B cell (primary cell): ENCODE measurements at places on chromosomes 12 and 14. TPM values are rescaled to one million over a fixed set of nuclear protein-coding genes. Genes with fewer than 3 reads are reported as not detected.

Gene DYRK2
- 17.4 and 21.3 TPM in 2 replicates for polyA plus RNA-seq

Gene MIA2
- polyA plus RNA-seq = 11.5 and 17.4 TPM in 2 replicates

Gene ZFC3H1
- 55.9 and 69.5 TPM in 2 replicates for polyA plus RNA-seq

Gene OTX2
- polyA plus RNA-seq = not detected in 2 replicates

Gene MSRB3
- polyA plus RNA-seq = not detected in 2 replicates

Gene AQP6
- polyA plus RNA-seq = not detected in 2 replicates

GRCh38 chr12:95789126-95790032 is 1.2 kb downstream of the NTN4 start:
- DNase-seq = peak; percentile 23
- peak overlapping the region; percentile 59 for H3K4me3 ChIP-seq
- H3K27ac ChIP-seq = no peak overlapping the region
- H3K36me3 ChIP-seq = no peaks in the 10 kb centered on the region
- peaks cover 40% of the 10 kb centered on the region for H3K27me3 ChIP-seq
- H3K4me1 ChIP-seq = peaks cover 17% of the 10 kb centered on the region

- no peak overlapping the region for H3K27ac ChIP-seq
- no peaks in the 10 kb centered on the region for H3K27me3 ChIP-seq
- H3K36me3 ChIP-seq = no peaks in the 10 kb centered on the region
- no peak for DNase-seq
Measured at GRCh38 chr14:105783707-105784106, 257.3 kb downstream of the TMEM121 start.

DNA sequence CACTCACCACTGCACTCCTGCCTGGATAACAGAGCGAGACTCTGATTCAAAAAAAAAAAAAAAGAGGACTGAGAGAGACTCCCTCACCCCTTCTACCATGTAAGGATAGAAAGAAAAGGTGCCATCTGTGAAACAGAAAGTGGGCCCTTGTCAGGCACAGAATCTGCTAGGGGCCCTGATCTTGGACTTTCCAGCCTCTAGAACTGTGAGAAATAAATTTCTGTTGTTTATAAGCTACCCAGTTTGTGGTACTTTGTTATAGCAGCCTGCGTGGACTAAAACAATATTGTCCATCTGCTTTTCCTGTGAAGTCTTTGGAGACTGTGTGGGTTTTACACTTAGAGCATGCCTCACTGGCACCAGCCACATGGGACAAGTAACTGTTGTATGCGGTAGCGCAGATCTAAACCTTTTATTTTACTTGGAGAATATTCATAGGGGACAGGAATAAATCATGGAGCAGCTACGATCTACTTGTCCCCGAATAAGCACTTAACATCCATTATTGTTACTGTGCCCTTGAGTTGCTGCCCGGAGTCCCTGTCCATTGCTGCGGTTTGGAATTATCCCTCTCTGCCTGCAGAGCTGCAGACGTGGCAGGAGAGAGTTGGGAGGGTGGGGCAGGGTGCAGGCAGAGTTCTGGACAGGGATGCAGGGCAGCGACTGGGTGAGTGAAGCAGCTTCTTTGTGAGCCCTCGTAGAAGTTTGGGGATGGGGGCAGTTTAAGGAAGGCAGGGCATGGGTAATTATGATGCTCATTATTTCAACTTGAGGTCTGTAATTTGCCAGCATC is 52.4 kb upstream of the STON2 start:
- H3K4me1 ChIP-seq = peaks cover 3% of the 10 kb centered on the region
- H3K27me3 ChIP-seq = no peaks in the 10 kb centered on the region
- H3K4me3 ChIP-seq = no peak overlapping the region
- H3K36me3 ChIP-seq = no peaks in the 10 kb centered on the region

DNA sequence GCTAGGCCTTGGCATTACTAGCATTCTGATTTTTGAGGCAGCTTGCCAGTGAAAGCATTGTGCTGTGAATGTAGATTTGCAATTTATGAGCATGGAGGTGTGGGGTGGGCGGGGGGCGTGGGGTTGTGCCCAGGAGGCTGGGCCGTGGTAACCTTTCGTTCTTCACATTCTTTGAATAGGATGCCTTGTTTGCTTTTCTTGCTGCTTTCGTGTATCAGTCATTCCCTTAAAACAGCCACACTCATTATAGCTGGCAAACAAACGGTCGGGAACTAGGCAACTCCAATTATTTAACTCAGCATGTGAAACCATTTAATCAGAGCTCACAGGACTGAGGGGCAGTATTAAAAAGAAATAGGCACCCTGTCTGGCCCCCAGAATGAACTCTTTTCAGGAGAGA is 115.9 kb upstream of the PELI2 start:
- H3K36me3 ChIP-seq = no peaks in the 10 kb centered on the region
- H3K4me1 ChIP-seq = peaks cover 19% of the 10 kb centered on the region
- H3K27ac ChIP-seq = no peak overlapping the region

DNA sequence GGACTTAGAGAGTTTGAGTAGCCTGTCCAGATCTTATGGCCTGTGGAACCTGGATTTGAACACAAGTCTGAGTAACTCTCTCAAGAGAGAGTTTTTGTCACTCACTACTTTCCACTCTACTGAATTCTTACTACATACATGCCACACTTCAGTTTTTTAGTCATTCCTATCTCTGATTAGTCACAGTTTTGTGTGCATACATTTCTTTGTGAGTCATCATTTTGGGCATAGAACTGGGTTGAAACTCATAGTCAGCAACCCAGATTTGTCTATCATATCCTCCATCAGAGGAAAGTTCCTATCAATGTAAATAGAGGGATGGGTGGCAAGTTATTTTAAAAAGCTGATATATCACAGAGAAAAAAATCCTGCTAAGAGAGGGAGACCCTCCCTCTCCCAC is 42.9 kb downstream of the FLRT2 start:
- H3K27me3 ChIP-seq = no peaks in the 10 kb centered on the region
- no peak for DNase-seq
- H3K36me3 ChIP-seq = no peaks in the 10 kb centered on the region
- no peak overlapping the region for H3K4me3 ChIP-seq

- H3K4me1 ChIP-seq = no peaks in the 10 kb centered on the region
- H3K27ac ChIP-seq = no peak overlapping the region
- no peak overlapping the region for H3K4me3 ChIP-seq
Measured at GRCh38 chr14:28896337-28896736, 129.8 kb downstream of the FOXG1 start.

DNA sequence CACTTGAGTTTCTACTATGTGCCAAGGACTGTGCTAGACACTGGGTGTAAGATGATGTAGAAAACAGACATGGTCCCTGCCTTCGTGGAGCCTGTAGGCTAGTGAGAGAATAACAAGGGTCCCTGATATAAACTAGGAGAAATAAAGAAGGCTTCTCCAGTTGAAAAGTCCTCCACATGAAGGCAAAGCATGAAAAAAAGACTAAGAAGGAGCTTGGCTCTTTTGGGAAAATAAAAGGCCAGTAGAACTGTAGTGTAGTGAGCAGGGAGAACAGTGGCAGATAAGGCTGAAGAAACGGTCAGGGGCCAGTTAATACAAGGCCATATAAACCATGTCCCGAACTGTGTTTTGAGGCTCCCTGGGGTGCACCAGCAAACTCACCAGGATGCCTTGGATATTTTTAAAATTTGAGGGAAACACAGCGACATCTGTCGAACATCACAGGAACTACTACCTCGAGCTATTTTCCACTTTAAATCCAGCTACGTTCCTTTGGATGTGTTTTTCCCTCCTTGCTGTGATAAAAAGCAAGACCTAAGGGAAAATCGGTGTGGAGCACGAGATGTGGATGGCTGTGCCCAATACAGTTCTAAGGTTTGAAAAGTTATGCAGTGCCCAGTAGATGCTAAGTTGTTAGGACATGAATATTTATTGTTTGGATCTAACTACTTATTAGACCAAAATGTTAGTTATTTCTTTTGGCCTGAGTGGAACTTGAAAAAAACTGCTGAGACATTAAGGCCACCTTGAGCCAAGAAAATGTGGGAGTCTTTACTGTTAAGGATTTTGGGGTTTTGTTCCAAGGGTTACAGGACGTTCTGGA is 8.5 kb upstream of the CFL2 start:
- no peak overlapping the region for H3K27ac ChIP-seq
- H3K36me3 ChIP-seq = no peaks in the 10 kb centered on the region
- H3K27me3 ChIP-seq = no peaks in the 10 kb centered on the region
- peak; percentile 64 for DNase-seq
- peaks cover 5% of the 10 kb centered on the region for H3K4me1 ChIP-seq
- H3K4me3 ChIP-seq = no peak overlapping the region

DNA sequence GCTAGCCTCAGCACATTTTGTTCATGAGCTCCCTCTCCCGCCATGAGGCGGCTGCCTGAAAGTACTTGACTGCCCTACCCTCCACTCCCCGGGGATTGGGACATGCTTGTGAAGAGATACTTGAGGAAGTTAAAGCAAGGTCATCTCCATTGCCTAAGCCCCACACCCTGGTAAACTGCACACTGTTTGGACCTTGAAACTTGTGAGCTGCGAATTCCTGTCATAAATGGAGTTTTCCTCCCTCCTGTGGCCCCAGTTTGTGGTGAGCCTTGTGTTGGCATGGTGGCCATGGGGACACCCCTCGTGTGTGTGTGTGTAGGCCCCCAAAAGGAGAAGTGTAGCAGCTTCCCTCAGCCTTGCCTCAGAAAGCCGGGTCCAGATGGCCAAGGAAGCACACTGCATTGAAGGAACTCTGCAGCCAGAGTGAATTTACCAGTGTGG is 395.5 kb downstream of the ZFP36L1 start:
- peak; percentile 56 for DNase-seq
- peak overlapping the region; percentile 57 for H3K27ac ChIP-seq
- no peaks in the 10 kb centered on the region for H3K27me3 ChIP-seq
- no peak overlapping the region for H3K4me3 ChIP-seq
- peaks cover 76% of the 10 kb centered on the region for H3K4me1 ChIP-seq

GRCh38 chr12:53941187-53941586 is 2.6 kb downstream of the HOXC13 start:
- H3K4me3 ChIP-seq = no peak overlapping the region
- DNase-seq = no peak
- no peak overlapping the region for H3K27ac ChIP-seq
- no peaks in the 10 kb centered on the region for H3K36me3 ChIP-seq
- H3K4me1 ChIP-seq = peaks cover 20% of the 10 kb centered on the region
- peaks cover 86% of the 10 kb centered on the region for H3K27me3 ChIP-seq

- H3K36me3 ChIP-seq = no peaks in the 10 kb centered on the region
- H3K4me1 ChIP-seq = no peaks in the 10 kb centered on the region
- no peak overlapping the region for H3K27ac ChIP-seq
- H3K4me3 ChIP-seq = no peak overlapping the region
Measured at GRCh38 chr12:12531194-12531593, 31.5 kb downstream of the DUSP16 start.

GRCh38 chr12:13149411-13149810 is 45.9 kb upstream of the GSG1 start:
- H3K4me1 ChIP-seq = peaks cover 11% of the 10 kb centered on the region
- no peak overlapping the region for H3K27ac ChIP-seq
- no peak overlapping the region for H3K4me3 ChIP-seq
- no peaks in the 10 kb centered on the region for H3K36me3 ChIP-seq
- DNase-seq = no peak
- H3K27me3 ChIP-seq = peaks cover 3% of the 10 kb centered on the region

DNA sequence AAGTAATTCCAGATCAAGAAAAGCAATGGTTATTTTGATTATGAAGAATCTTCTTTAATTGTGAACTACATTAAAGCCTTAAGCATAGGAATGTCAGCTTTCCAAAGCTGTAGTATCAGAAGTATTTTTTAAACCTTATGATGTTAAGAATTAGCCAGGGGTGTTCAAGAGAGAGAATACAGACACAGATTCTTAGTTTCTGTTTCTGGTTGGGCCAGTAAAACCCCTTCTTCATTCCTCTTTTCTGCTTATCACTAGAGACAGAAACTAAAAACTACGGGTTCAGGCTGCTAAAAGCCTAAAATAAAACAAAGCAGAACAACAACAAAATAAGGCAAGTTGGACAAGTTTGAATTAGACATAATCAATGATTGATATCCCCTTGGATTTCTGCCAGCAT is 38.2 kb downstream of the IFT43 start:
- DNase-seq = no peak
- no peak overlapping the region for H3K4me3 ChIP-seq
- H3K27ac ChIP-seq = no peak overlapping the region
- H3K36me3 ChIP-seq = peaks cover 3% of the 10 kb centered on the region
- H3K4me1 ChIP-seq = no peaks in the 10 kb centered on the region
